ENCODE measurements at places on chromosomes 5 and 9.

DNA sequence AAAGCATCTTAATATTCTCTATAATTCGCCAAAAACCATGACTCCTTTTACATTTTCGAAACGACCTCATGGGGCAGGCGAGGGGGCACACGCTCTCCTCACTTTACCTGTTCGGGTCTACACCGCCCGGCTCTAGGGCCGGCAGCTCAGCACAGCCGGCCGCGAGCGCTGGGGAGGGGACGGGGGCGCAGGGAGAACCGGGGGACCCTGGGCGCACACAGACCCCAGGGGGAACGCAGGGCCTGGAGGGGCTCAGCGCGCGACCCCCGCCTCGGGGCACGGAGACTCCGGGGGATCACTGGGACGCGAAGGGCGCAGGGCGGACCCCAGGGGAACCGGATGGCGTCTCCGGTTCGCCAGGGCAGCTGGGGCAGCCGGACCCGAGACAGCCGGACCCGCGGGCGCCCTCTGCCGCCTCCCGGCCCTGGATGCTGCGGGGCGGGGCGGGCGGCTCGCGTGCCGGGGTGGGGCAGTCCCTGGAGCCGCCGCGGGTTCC, at the start of gene AHRR:
Gene AHRR, plus strand, starts transcription at position 485 of the 496 bp plus-strand sequence. CDS start 22,189 bp downstream, outside the sequence.
- DNase-seq, result peak; percentile 70

DNA sequence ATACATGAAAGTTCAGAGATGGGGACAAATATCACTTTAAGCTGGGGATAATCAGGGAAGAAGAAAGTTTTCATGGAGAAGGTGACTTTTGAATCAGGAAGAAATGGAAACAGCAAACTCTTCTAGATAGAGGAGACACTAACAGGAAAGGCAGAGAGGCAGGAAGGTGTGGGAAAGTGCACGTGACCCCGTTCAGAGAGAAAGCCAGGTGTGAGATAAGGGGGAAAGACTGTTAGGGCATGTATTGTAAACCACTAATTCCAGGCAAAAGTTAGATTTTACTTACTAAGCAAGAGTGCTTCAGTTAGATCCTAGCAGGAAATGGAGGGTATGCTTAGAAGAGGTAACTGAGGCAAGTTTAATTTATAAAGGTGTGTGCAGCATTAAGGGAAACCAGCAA, 58.5 kb downstream of the PDCD1LG2 start:
- DNase-seq, result no peak

DNA sequence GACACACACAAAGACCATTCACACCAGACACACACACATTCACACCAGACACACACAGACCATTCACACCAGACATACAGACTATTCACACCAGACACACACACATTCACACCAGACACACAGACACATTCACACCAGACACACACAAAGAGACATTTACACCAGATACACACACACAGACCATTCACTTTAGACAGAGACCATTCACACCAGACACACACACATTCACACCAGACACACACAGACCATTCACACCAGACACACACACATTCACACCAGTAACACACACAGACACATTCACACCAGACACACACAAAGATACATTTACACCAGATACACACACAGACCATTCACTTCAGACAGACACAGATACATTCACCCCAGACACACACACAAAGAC, 29.0 kb upstream of the FCN1 start:
- no peak for DNase-seq

DNA sequence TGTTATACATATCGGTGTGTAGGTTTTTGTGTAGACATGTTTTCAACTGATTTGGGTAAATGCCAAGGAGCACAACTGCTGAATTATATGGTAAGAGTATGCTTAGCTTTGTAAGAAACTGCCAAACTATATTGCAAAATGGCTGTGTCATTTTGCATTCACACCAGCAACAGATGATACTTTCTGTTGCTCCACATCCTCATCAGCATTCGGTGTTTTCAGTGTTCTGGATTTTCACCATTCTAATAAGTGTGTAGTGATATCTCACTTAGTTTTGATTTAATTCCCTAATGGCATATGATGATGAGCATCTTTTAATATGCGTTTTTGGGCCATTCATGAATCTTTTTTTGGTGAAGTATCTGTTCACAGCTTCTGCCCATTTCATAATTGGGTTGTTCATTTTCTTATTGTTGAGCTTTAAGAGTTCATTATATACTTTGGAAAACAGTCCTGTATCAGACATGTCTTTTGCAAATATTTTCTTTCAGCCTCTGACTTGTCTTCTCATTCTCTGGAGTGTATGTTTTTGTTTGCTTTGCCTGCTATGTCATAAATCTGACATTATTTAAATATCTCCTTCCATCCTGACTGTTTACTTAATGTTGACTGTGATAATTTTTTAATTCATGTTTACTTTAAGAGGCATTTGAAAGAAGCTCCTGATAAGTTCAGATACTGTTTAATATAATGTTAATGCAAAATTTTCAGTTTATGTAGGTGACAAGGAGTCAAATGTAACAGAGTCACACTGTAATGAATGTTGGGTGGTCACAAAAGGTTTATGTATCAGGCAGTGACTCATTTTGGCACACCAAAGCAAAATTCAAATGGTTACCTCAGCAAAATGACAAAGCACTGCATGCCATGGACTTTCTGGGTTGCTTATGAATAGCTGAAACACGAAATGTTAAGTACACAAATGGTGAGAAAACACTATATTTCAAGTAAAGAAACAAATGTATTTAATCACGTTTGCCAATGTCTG, 181.1 kb upstream of the DAB2 start:
- no peak for DNase-seq

DNA sequence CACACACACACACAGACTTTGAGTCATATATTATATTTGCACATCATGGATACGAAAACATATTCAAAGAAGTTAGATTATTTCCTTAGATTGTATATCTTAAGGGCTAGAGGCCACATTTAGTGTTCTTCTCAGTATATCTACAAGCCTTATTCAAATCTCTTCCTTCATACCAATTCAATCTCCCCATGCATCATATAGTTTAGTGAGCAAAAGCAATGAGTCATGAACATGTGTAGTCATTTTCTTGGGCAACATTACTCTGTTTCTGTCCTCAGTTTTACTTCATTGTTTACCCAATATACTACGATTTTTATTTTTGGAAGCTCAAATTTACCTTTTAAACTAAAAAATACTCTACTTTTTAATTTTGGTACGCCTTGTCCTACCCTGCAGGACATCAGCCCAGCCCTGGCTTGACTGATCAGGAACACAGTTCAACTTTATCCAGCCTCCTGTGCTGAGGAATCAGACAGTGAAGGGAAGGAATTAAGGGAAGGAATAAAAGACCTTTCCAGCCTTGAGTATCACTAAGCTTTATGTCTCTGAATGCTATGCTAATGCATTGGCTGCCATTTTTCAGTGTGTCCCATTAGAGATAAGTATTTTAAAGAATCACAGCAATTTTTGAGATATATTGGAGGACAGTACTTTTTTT, 101.7 kb upstream of the FST start:
- DNase-seq, result peak; percentile 78

GRCh38 chr5:23579566-23579965, 72.2 kb downstream of the PRDM9 start:
- DNase-seq, result no peak

DNA sequence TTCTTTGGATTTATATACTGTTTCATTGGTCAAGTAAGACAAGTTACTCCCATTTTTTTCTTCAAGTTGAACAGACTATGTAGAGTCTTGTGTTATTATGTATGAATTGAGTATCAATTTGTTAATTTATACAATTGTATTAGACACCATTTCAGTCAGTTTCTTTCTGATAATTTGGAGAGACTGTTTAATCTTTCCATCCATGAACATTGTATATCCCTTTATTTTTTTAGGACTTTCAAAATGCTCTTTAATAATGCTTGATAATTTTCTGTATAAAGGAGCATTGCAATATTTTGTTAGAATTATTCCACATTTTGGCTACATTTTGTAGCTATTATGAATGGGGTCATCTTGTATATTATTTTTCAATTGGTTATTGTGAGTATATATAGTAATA, 69.1 kb upstream of the PJA2 start:
- no peak for DNase-seq

DNA sequence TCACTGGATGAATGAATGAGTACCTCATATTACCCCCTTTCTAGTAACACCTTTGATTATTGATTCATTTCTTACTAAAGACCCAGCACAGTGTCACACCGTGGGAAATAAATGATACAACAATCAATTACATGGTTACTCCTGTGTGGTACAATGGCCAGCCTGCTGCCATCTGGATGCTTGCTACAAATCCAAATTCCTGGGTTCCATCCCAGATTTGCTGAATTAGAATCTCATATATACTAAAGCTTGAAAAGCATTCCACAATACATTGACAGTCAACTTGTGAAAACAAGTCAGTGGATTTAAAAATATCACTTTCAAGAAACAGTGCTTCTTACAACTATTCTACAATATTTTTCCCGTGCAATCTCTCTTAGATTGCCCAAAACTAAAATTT, 989.3 kb downstream of the PTPRD start:
- no peak for DNase-seq

DNA sequence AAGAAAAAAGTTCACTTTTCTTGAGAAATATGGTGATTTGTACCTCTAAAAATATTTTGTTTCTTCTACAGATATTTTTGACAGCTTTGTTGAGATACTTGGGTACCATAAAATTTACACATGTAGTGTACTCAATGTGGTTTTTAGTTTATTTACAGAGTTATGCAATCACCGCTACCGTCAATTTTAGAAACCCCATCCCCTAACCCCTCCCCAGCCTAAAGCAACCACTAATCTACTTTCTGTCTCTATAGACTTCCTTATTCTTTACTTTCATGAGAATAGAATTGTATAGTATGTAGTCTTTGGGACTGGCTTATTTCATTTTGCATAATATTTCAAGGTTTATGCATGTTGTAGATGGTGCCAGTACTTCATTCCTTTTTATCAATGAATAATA, 45.0 kb upstream of the TDRD7 start:
- no peak for DNase-seq

DNA sequence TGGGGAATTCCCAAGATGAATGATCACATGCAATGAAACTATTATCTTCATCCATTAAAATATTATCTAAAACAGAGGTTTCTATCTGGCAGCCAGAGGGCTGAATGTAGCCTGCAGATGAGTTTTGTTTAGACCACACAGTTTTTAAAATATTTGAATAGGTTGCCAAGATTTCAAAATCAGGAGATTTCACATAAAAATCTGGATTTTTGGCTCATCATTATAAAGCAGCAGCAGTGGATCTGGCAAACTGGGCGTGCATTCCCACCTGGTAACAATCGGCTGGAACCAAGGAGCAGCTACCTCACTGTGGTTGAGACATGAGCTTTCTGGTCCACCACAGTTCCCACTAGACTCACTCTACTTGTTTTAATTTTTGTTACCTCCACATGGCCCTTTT, 155.1 kb downstream of the BNC2 start:
- peak; percentile 85 for DNase-seq

DNA sequence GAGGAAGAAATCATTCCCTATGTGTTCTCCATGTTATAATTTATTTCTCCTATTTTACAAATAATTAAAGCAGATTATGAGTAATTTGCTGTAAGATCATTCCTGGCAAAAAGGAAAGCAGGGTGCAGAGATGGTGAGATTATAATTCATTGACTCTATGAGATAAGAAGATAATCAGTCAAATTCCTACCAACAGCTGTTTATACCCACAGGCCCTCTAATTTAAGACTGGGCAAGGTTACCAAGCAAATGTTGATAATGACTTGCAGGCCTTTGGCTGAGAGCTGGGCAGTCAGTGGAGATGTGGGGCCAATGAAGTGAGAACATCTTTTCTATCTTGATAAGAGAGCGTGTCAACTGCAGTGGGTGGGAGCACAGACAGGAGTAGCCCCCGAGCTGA, 222.7 kb downstream of the ICE1 start:
- no peak for DNase-seq

- DNase-seq, result no peak
Measured at GRCh38 chr5:58872670-58873273, 289.9 kb downstream of the RAB3C start.

DNA sequence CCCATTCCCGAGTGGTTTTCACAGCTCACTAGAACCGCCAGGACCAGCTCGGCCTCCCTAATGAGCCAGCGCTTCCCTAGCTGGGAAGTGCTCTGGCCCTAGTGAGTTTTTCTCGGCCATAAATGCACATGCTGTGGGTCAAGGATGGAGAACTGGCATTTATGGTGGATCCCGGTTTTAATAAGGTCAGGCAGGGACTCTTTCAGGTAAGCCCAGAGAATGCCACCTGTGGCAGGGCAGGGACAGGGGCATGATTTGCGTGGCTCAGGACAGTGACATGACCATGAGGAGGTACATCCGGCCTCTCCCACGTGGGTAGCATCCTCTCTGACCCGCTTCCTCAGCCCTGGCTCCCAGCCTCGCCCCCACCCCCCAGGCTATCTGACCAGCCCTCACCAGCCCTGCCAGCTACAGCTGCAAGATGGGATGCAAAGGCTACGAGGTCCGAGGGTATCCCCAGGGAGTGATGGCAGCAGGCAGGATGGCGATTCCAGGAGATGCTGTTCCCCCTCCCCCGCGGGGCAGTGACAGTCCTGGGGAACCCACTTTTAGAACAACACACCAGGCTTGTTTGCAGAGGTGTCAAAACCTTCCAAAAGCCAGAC, 60.3 kb upstream of the ADAMTS2 start:
- DNase-seq, result no peak

- DNase-seq, result no peak
Measured at GRCh38 chr9:34084562-34084961, 35.9 kb upstream of the UBAP2 start.

GRCh38 chr5:6084376-6084775, 294.0 kb downstream of the MED10 start:
- no peak for DNase-seq

GRCh38 chr9:96158147-96158546, 143.8 kb downstream of the HSD17B3 start:
- no peak for DNase-seq

- DNase-seq, result no peak
Measured at GRCh38 chr9:2545881-2546490, 75.6 kb upstream of the VLDLR start.

DNA sequence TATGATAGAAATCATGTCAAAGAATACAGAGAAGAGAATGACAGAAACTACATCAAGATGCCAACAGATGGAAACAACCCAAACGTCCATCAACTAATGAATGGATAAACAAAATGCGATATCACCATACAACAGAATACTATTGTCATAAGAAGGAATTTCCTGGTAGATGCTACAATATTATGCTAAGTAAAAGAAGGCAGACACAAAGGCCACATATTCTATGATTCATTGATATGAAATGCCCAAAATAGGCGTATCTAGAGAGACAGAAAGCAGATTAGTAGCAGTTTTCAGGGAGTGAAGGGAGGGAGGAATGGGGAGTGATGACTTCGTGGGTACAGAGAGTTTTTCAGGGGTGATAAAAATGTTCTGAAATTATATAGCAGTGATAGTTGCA, 58.3 kb upstream of the AKNA start:
- peak; percentile 75 for DNase-seq

DNA sequence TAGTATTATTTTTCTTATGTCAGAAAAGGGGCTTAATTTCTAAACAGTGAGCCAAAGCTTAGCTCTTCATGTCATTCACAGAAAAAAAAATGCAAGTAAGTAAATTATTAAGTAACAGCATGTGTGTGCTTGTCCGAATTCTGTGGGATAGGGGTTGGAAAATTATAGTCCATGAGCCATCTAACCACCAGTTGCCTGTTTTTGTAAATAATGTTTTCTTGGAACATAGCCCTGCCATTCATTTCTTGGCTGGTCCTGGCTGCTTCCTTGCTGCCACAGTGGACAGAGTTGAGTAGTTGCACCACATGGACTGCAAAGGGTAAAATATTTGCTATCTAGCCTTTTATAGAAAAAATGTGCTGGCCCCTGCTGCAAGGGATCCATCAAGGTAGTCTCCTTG, 513.7 kb upstream of the WWC1 start:
- DNase-seq, result no peak

GRCh38 chr5:149841851-149842793, 102.5 kb downstream of the PDE6A start:
- no peak for DNase-seq

Data from fibroblast of skin of right quadriceps (primary cell).